Kidney epithelial cell (primary cell): ENCODE measurements at places on chromosomes 12 and 14.

DNA sequence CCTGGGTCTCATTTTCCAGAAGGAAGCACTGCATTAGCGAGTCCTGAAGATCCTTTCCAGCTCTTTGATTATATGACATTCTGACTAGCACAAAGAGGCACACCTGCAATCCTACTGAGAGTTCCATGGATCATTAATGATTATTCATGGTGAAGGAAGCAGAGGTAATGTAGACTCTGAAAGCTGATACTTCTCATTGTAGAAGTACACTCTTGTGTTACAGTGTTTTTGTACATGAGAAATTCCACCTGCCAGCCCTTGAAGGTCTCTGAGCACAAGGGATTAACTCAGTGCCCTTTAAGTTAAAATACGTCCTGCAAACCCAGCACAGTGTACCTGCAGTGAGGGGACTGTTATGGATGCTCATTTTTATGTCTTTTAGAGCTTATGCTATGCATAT lies 558.8 kb upstream of the FBXO33 start:
- no peak for DNase-seq

GRCh38 chr12:124716208-124717130 lies 147.2 kb downstream of the SCARB1 start:
- DNase-seq, result no peak

GRCh38 chr12:85782711-85783110 lies 53.5 kb downstream of the RASSF9 start:
- no peak for DNase-seq

- DNase-seq, result no peak
These were observed 11.5 kb downstream of the FUT8 start for GRCh38 chr14:65423982-65424381.

DNA sequence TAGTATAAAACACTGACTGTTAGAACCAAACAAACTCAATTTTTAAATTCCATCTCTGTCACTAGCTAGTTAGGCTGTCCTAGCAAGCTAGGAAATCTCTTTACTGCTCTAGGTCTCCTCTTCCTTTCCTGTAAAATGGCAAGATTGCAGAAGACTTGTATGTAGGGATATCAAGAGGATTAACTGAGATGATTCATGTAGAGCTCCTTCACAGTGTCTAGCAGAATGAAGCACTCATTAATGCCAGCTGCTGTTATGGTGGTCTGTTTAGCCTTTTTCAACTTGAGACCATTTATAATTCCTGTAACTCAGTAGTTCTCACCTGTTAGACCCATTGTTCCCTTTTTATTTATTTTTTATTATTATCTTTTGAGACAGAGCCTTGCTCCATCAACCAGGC lies 67.8 kb upstream of the KCNH3 start:
- DNase-seq, result no peak

DNA sequence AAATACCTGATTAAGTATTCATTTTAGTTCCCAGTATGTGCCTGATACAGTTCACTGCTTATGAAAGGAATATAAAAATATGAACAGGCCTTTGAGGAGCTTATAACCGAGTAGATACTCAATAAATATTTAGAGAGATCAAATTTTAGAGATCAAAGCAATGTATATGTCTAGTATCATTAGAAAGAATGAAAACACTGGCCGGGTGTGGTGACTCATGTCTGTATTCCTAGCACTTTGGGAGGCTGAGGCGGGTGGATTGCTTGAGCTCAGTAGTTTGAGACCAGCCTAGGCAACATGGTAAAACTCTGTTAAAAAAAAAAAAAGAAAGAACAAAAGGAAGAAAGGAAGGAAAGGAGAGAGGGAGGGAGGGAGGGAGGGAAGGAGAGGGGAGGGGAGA lies 113.2 kb upstream of the EEA1 start:
- no peak for DNase-seq

- DNase-seq, result no peak
These were observed 17.6 kb downstream of the CALCOCO1 start for GRCh38 chr12:53709671-53710070.

- DNase-seq, result no peak
These were observed 316.9 kb upstream of the E2F7 start for GRCh38 chr12:77382096-77382742.

GRCh38 chr14:66101662-66102061 lies 384.5 kb upstream of the CCDC196 start:
- DNase-seq, result no peak

GRCh38 chr14:39307815-39308214 lies 74.1 kb downstream of the MIA2 start:
- DNase-seq, result no peak

DNA sequence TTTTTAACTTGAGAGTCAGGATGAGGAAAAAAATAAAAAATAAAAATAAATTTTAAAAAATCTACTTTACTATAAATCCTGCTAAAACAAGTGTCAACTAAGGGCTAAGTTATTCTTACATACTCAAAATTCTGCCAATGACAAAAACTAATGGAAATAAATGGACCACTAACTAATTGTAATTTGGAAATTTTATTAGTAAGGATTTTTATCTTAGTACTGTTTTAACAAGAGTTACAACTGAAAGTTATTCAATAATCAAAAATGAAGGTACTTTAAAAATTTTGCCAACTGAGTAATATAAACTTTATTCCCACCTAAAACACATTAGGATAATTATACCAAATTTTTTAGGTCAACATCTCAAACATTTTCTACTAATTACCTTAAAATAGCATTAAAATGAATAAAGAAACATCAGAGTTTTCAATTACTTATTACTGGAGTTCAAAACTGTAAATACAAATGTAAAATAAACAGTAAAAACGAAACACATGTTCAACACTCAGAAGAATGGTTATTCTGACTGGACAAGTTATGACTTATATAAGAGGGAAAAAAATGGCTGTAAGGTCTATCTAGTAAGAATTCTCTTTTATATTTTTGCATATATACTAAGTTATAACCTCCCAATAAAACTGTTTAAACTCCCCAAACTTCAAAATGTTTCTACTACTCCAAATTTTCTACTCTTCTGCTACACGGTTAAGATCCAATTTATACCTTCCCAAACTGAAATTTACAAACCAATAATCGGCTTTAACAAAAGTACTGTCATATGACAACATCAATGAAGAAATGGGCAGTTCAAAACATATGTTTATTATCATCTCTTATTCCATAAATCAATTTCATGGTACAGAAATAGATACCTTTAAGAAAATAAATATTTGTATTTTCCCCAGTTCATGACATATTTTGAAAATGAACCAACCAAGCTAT lies 2.7 kb downstream of the HECTD1 start:
- no peak for DNase-seq
